ENCODE measurements at places on chromosomes 2 and 18.

GRCh38 chr2:164044622-164045021 is 308.8 kb upstream of the FIGN start:
- no peak for DNase-seq

GRCh38 chr18:38579764-38580163 is 1014.2 kb upstream of the CELF4 start:
- DNase-seq, result no peak

GRCh38 chr18:70418546-70419311 is 129.9 kb downstream of the SOCS6 start:
- no peak for DNase-seq

DNA sequence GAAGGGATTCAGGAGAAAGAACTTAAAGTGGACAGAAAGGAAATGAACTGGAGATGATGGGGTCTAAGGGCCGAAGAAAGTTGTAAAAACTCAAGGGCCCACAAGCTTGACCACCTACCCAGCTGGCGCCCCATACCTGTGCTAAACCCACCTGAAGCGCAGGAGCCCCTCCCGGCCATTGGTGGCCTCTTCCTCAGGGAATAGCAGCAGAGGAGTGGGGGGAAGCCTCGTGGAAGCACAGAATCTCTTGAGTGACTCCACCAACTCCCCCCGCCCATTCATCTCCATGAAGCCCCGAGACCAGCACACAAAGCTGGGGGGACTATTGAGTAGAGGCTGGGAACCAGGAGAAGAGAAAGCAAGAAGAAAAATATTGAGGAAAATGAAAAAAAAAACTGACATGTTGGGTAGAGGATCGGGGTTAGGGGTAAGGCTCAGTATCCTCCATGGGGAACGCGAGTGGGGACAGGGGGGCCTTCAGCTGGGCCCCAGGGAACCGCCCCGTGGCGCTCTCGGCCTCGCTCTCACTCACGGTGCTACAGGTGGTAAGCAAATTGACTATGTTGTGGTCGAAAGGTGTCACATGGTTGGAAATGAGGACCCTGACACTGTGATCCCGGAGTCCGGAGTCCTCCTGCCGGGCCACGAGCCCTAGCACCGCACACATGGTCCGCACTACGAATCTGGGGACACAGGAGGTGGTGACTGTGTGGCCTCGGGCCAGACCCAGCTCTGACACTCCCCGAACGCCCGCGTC is 728 bp downstream of the AUP1 start:
- DNase-seq, result no peak

DNA sequence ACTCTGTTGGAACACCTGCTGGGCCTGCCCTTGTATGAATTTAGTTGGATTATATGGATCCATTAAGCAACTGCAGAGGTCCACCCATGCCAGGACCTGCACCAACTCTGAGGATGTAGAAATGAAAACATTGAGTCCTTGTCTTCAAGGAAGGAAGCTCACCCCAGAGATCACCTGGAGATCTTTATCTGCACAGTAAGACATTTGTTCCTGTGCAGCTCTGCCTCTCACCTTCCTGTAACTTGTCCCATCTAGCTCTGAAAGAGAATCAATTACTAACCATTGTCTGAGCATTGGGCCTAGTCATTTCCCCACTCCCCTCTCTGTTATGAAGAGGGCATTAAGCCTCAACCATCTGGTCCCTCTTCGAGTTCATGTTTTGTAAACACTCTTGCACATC is 105.2 kb upstream of the YWHAQ start:
- no peak for DNase-seq

- DNase-seq, result no peak
Measured at GRCh38 chr18:8667846-8668245, 37.5 kb upstream of the MTCL1 start.

GRCh38 chr2:70118798-70119454 is 31.6 kb downstream of the PCBP1 start:
- DNase-seq, result no peak

- DNase-seq, result no peak
Measured at GRCh38 chr2:62713837-62714236, 8.3 kb downstream of the EHBP1 start.

- DNase-seq, result no peak
Measured at GRCh38 chr2:143843686-143844085, 676.2 kb downstream of the ZEB2 start.

GRCh38 chr2:241003047-241003360 is 4.6 kb downstream of the SNED1 start:
- DNase-seq, result no peak

DNA sequence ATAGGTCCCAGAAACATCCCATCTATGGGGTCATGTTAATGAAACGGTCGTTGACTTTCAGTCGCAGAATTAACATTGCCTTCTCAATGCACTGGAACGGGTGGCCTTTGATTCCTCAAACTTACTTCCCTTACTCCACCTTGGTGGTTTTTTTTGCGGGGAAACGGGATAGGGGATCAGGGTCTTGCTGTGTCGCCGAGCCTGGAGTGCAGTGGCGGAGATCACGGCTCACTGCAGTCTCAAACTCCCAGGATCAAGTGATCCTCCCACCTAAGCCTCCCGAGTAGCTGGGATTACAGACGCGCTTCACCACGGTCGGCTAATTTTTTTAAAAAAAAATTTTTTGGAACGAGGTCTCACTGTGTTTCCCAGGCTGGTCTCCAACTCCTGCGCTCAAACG is 754 bp downstream of the ATG16L1 start:
- no peak for DNase-seq

DNA sequence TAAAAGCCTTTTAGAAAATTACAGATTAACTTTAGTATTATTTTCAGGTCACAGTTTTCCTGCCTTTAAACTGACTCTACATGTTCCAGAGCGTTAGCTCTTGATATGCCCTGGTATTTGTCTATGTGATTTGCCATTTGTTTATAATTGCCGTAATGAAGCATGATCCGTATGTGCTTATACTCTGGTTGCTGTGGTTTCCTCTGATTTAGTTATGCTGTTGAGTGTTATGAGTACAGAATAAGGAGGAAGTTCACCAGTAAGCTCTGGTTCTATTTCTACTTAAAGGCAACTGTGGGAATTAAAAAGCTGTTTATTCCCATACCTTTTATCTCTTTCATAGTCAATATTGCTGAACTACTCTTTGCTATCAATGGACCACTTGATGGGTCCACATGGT is 123.5 kb downstream of the OSBPL6 start:
- DNase-seq, result no peak

- DNase-seq, result no peak
Measured at GRCh38 chr2:153870308-153870707, 1.4 kb upstream of the GALNT13 start.

GRCh38 chr2:32474381-32474780 is 117.6 kb downstream of the BIRC6 start:
- DNase-seq, result no peak

GRCh38 chr2:223542501-223542900 is 59.7 kb downstream of the SCG2 start:
- DNase-seq, result no peak

GRCh38 chr2:195559431-195559914 is 97.6 kb upstream of the SLC39A10 start:
- DNase-seq, result no peak

DNA sequence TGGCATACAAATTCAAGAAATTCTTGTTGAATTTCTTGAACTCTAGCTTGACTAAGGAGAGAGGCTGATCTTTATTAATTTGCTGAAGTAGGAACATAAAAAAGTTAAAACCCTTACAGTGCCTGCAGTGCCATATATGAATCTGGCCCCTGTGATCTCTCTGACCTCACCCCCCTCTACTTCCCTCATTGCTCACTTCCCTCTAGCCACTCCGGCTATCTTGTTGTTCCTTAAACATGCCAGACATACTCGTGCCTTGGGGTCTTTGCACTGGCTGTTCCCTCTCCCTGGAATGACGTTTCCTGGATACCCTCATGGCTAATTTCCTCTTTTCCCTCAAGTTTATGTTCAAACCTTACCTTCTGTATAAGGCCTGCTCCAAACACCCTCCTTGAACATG is 246.3 kb upstream of the SIX2 start:
- DNase-seq, result no peak

DNA sequence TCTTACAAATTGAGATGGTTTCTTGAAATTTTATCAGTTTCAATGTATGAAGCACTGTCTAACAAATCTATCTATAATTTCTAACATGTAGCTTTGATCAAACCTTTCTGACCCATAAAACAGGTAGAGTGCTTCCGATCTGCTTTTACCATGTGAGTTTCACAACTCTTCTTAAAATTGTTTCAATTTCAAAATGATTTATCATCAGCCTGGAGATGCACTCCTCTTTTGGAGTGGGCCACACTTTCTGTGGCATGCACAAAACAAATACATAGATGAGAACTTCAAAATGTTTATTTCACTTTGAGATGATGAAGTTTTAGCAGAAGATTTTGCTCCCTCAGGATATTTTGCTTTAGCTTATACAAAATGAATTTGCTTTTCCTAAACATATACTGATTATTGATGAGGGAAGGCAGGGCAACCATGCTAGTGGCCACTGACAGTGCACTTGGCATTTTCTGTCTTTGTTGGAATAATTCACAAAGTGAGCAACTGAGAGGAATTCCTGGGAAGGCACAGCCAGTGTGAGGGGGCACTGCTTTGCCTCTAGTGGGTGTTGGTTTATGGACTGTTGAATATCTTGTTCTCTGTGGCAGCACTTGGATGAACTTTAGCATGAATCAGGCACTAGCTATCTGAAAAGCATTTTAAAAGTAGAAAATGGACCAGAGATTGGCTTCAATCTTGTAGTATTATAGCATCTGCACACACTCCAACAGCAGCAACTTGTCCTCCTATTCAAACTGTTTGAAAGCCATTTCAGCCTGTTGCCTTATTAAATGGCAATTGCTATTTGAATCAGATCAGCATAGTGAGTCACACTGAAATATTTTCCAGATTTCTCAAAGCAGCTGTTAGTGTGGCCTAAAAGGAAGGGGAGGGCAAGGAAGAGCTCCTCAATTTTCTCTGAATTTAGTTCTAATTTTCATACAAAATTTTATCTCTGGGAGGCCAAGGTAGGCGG is 193.2 kb downstream of the CCDC85A start:
- DNase-seq, result no peak

- DNase-seq, result no peak
Measured at GRCh38 chr2:240305369-240305962, 130.0 kb upstream of the GPC1 start.

DNA sequence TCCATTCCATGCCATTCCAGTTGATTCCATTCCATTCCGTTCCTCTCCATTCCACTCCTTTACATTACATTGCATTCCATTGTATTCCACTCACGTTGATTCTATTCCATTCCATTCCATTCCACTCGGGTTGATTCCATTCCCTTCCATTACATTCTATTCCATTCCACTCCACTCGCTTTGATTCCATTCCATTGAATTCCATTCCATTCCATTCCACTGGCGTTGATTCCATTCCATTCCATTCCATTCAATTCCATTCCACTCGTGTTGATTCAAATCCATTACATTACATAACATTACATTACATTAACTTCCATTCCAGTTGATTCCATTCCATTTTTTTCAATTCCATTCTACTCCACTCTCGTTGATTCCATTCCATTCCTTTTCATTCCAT is 1142.8 kb downstream of the RPIA start:
- DNase-seq, result no peak

- no peak for DNase-seq
Measured at GRCh38 chr2:103396152-103396551, 634.3 kb downstream of the TMEM182 start.

GRCh38 chr2:113185664-113186432 is 12.1 kb downstream of the PSD4 start:
- no peak for DNase-seq

DNA sequence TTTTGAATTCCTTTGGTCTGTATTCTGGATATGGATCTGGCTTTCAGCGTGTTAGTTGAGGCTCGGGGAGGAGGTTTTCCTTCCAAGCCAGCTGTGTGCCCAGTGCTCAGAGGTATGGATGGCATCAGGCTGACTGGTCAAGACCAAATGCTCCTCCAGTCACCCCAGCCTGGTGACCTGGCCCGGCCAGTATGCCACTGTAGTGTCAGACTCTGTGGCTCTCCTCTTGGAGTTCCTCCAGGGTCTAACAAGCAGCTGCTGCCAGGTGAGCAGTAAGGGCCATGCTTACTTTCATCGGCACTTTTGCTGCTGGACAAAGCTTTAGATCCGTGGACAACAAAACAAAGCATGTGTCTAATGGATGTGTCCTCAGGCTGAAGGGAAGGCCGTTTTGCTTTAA is 44.1 kb downstream of the CABLES1 start:
- no peak for DNase-seq

DNA sequence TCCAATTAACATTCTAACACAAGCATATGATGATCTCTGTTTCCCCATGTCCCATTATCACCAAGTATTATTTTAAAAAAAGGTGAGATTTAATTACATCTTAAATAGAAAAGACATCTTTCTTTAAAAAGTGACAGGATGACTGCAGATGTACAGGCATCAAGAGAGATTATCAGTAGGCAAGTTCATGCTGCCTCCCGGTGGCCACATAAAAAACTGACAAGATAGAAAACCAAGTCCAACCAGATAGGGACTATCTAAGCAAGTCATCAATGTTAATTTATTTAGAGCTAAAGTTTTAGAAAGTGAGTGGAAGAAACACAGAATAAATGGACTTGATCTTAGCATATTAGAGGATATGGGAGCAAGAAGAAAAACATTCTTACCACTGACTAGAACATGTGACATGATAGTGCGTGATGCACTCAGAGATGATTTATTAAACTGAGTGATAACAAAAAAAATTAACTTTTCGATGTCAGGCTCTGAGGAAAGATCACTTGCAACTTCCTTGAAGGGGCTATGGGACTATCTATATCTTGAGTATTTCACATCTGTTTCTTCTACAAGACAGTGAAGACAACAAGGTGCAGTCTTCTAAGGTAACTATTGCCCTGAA is 5.4 kb upstream of the TDRD15 start:
- peak; percentile 17 for DNase-seq

DNA sequence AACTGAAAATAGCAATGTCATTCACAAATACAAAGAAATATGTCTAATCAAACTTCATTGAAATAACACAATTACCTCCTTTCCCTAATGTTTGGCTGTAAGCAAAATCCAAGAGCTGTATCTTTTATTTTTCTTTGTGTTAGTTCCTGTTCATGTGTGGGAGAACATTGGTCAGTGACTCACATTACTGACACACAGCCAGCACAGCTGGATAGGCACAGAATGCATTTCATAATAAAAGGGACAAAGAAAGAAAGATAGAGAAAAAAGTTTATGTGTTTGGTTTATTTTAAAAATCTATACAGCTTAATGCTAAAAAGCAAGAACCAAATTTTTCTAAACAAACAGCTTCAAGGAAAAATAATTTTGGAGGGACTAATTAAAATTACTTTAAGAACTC is 185.6 kb upstream of the COL3A1 start:
- peak; percentile 79 for DNase-seq

GRCh38 chr18:53752781-53753367 is 471.6 kb downstream of the MBD2 start:
- DNase-seq, result no peak

All from fibroblast of the conjunctiva (primary cell).